ENCODE measurements at places on chromosomes 12 and 14. TPM values are rescaled to one million over a fixed set of nuclear protein-coding genes. Genes with fewer than 3 reads are reported as not detected.

TAS2R13 gene
- total RNA-seq, result 1.8 TPM

GPX2 gene
- total RNA-seq, result not detected

HOXC12 gene
- total RNA-seq, result not detected

KDM5A gene
- 58.2 TPM for total RNA-seq

LPAR5 gene
- total RNA-seq, result not detected

BHLHE41 gene
- total RNA-seq, result 9.4 TPM

BIN2 gene
- total RNA-seq, result not detected

USP44 gene
- 0.12 TPM for total RNA-seq

OSGEP gene
- total RNA-seq, result 36.8 TPM

DPF3 gene
- total RNA-seq, result 17.2 TPM

OR6C4 gene
- total RNA-seq, result not detected

ITGB7 gene
- 1.8 TPM for total RNA-seq

CDCA4 gene
- 12.8 TPM for total RNA-seq

FBXO34 gene
- total RNA-seq, result 30.0 TPM

TECPR2 gene
- 20.3 TPM for total RNA-seq

MYO1H gene
- not detected for total RNA-seq

MDGA2 gene
- not detected for total RNA-seq

Data from hair follicle dermal papilla cell (primary cell).